ENCODE measurements at places on chromosomes 5 and 9.

GRCh38 chr5:173940269-173940668, 48.7 kb upstream of the C5orf47 start:
- no peak for DNase-seq

- peak; percentile 90 for DNase-seq
These were observed 6.9 kb upstream of the UBAP1 start for GRCh38 chr9:34171753-34172535.

DNA sequence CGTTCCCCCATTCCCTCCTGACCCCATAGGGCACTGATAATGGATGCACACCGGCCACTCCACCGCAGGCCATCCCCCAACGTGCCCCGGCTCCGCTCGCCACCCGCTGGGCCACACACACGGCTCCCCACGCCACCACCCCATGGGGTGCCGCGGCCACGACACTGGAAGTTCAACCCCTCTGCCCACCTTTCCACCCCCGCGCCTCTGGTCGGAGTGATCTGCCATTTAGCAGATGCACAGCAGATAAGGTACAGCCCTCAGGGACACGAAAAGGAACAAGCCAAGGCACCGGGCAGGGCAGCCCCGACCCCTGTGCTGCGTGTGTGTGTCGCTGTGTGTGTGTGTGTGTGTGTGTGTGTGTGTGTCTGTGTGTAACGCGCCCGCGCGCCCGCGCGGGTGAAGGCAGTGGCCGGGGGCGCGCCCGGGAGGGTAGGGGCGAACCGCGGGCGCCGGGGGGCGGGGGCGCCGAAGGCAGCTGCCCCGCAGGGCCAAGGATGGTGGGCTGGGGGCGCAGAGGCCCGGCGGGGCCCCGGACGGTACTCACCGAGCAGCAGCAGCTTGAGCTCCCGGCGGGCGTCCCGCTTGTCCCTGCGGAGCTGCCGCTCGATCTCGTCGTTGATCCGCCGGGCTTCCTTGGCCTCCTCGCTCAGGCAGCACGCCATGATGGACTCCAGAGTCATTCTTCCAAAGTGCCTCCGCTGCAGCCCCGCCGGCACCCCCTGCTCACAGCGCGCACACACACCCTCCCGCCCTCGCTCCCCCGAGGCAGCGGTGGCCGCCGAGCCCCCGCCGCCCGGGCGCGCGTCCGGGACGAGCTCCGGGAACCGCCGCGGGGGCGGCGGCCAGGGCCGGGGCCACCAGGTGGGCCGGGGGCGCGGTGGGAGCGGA, 813 bp downstream of the GNAQ start:
- DNase-seq: peak; percentile 74

GRCh38 chr5:133140311-133140710, 88.5 kb downstream of the HSPA4 start:
- DNase-seq: no peak

DNA sequence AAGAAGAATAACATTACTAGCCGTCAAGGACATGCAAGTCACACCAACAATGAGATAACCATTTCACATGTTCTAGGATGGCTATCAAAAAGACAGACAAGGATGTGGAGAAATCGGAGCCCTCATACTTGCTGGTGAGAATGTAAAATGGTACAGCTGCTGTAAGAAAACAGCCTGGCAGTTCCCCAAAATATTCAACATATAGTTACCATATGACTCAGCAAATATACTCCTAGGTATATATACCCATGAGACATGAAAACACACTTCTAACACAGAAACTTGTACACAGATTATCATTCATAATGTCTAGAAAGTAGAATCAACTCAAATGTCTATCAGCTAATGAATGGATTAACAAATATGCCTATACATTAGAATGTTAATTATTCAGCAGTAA, 105.4 kb upstream of the PCAT7 start:
- no peak for DNase-seq

GRCh38 chr5:75320371-75320770, 16.6 kb upstream of the HMGCR start:
- DNase-seq: peak; percentile 84

DNA sequence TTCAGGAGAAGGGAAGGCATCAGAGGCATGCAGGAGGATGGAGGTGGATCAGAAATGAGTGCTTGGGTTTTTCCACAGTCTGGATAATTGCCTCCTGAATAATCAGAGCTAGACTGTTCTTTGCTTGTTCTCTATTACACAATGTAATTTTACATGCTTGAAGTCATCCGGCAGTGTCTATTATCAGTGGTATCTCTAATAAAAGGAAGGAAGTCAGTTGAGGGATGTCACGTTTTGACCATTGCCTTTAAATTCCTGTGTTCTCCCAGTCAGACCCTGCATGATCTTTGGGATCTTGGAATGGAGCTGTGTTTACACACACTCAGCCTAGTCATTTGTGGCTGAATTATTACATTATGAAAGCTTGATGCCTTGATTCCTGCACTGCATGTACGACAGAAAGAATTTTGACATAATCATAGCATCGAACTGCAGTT, 91.0 kb downstream of the PDE8B start:
- DNase-seq: no peak

DNA sequence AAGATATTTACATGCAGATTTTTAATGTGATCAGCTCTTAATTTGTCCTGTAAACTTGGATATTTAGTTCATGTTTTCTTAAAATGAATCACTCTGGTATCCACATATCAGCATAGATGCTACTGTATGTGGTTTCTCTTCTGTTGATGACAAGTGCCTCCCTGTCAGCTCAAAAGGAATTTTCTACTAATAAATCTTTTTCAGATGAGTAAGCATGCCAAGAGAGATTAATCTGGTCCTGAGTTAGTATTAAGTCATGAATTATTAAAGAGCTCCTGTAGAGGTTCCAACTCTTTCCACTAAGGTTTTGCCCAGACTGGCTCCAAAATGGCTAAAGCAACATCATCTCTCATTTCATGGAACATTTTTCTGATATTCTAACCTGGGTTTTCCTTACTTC, 129.2 kb downstream of the GOLPH3 start:
- DNase-seq: no peak

GRCh38 chr5:59845730-59846129, 47.8 kb downstream of the PDE4D start:
- no peak for DNase-seq

All from NB4 (cell line).